Ovary (tissue), 10 donors: ENCODE measurements at places on chromosomes 5 and 9. TPM values are rescaled to one million over a fixed set of nuclear protein-coding genes. Genes with fewer than 3 reads are reported as not detected.

GMCL2 gene
- not detected for total RNA-seq

DNA sequence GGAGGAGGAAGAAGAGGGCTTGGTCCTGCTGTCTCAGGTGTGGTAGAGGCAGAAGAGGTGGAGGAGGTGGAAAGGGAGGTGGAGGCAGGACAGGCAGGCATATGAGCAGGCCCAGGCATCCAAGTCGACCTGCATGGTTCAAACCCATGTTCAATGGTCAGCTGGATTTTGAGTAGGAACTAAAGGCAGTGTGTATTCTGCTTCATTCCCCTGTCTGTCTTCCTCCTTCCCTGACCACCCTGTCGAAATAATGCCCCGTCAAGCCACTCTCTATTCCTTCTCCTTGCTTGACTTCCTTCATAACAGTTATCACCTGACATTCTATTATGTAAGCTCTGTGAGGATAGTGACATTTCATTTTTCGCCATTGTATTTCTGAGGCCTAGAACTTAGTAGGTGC, 34.8 kb downstream of the ATP6V0E1 start:
- no peak overlapping the region for H3K27ac ChIP-seq
- no peak for DNase-seq
- peaks cover 12% of the 10 kb centered on the region for H3K4me1 ChIP-seq
- no peaks in the 10 kb centered on the region for H3K27me3 ChIP-seq

PCDHB3 gene
- 3.2 TPM for total RNA-seq

COL27A1 gene
- total RNA-seq, result 7.1 TPM

- no peaks in the 10 kb centered on the region for H3K27me3 ChIP-seq
- no peak overlapping the region for H3K27ac ChIP-seq
- no peak for DNase-seq
- H3K36me3 ChIP-seq, result no peaks in the 10 kb centered on the region
Measured at GRCh38 chr9:128499920-128500319, 4.6 kb upstream of the GLE1 start.

- H3K36me3 ChIP-seq, result no peaks in the 10 kb centered on the region
- no peak overlapping the region for H3K4me3 ChIP-seq
- H3K4me1 ChIP-seq, result no peaks in the 10 kb centered on the region
- H3K27ac ChIP-seq, result no peak overlapping the region
Measured at GRCh38 chr5:142065273-142065672, 43.3 kb upstream of the NDFIP1 start.

DNA sequence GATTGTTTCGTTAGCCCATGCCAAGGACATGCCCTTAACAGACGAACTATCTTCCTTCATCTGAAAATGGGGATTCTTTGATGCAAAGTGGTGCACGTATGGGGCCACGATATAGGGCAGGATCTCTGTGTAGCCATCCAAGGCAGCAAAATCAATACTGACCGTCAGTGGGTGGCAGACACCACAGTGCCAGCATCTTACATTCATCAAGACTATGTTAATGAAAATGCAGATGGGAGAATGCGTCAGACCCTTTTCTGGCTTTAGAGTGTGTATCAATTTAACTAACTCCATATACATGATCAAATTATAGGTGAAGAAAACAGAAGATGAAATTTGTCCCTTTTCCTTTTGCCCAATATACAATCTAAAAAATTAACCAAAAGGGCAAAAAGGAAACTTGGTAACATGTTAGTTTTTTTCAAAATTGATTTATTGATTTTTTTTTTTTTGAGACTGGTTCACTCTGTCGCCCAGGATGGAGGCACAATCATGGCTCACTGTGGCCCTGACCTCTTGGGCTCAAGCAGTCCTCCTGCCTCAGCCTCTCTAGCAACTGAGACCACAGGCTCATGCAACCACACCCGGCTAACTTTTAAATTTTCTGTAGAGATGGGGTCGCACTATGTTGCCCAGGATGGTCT, 169.2 kb upstream of the SPRY4 start:
- no peaks in the 10 kb centered on the region for H3K36me3 ChIP-seq
- no peaks in the 10 kb centered on the region for H3K27me3 ChIP-seq
- H3K4me1 ChIP-seq, result peaks cover 4% of the 10 kb centered on the region
- no peak overlapping the region for H3K4me3 ChIP-seq
- no peak for DNase-seq

TSSK1B gene
- not detected for total RNA-seq
